ENCODE measurements at places on chromosomes 6 and 20.

DNA sequence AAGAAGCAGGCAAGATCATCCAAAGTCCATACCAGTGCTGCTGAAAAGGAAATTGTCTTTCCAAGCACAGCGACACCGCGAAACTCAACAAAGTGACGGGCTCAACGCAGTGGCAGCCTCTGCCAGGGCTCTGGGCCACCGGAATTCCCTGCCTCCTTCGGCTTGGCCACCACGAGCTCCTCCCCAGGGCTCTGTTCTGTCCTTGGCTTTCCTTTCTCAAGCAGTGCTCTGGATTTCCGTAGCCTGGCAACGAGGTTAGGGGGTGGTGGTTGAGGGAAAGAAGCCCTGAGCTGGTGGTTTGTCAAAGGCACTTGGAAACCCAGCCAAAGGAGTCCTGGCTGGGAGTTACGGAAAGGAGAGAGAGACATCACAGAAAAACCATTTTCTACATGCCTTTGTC, 31.2 kb downstream of the PRR18 start:
- no peak for DNase-seq

DNA sequence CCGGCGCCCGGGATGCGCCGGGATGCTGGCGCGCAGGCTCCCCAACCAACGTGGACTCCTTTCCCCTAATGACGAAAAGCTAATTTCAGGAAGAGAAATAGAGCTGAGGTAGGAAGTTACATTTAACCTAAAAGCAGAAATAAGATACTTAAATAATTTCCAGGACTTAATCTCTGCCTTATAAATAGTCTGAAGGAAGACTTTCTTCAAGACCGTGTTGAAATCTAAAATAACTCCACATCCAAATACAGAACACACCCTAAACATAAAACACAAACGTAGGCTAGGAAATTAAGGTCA, 1.3 kb downstream of the ASF1A start:
- DNase-seq, result no peak

- DNase-seq, result no peak
Observed at GRCh38 chr6:152267967-152268845, 369.0 kb downstream of the SYNE1 start.

DNA sequence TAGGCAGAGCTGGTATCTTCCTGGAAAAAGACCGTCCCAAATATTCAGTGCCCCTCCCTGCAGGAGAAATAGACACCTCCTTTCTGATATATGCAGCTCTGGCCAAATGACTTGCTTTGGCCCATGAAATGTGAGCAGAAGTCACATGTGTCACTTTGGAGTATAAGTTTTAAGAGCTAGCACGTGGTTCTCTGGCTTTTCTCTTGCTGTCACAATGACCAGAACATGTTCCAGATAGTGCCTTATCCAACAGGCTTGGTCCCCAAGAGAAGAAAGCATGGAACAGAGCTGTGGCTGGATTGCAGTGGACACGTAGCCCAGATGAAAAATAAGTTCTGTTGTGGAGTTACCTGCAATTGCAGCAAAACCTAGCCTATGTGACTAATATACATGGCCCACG, 40.4 kb downstream of the UNC5CL start:
- no peak for DNase-seq

DNA sequence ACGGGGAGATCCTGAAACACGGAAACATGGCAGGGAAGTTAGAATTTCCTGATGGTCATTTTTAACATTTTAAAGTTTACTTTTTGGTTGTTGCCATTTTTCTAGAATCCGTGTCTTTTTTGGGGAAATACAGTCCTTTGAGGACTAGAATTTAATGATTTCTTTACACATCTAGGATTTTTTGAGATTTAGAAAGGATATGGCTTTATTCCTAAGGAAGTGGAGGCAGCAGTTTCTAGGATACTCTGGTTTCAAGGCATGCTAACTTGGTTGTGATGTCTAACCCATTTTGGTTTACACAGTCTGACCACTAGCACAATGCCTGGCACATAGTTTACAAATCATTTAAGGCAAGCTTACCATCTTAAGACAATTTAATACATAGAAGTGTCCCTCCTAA, 1.1 kb upstream of the ZBTB2 start:
- DNase-seq, result no peak

DNA sequence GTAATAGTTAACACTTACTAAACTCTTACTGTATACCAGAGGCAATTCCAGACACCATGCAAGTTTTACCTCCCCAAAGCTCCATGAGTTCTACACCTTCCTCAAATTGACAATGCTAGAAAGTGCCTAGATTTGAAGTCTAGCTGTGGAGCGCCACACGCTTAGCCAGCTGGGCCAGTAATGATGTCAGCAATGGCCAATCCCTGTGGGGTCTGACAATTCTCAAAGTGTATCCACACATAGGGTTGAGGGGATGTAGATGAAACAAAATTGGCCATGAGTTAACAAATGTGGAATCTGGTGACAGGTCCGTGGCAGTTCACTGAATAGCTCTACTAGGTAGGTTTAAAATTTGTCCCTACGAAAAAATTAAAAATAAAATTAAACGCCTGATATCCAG, 1.3 kb downstream of the ZNF343 start:
- no peak for DNase-seq

DNA sequence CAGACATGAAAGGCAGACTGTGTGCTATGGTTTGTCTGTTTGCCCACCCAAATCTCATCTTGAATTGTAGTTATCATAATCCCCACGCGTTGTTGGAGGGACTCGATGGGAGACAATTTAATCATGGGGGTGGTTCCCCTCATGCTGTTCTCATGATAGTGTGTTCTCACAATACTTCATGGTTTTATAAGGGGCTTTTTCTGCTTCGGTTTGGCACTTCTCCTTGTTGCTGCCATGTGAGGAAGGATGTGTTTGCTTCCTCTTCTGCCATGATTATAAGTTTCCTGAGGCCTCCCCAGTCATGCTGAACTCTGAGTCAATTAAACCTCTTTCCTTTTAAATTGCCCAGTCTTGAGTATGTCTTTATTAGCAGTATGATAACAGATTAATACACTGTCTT, 47.2 kb upstream of the MICB start:
- no peak for DNase-seq

GRCh38 chr6:122753000-122753687, 26.4 kb upstream of the FABP7 start:
- DNase-seq, result no peak
